ENCODE measurements at places on chromosomes 6 and 20.
A peak's percentile ranks its signal among the peaks of the same experiment; 100 is the strongest.

- no peak for DNase-seq
Observed at GRCh38 chr6:34576286-34576955, 20.3 kb upstream of the SPDEF start.

DNA sequence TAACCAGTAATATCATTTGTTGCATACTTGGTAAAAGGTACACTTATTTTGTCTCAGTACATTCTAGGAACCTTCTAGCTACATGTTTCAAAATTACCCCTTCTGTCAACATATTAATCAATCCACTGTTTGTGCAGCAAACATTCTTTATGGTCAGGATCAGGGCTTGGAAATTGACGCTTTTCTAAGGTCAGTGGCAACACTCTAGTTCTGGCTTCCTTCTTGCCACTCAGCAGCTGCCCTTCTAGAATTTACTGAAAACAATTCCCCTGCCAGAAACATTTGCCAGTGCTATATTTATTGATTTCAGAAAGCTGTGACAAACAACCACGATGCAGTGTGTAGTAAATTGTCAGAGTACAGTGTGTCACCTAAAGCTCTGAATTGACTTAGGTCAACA is 84.7 kb upstream of the FBXL4 start:
- no peak for DNase-seq

DNA sequence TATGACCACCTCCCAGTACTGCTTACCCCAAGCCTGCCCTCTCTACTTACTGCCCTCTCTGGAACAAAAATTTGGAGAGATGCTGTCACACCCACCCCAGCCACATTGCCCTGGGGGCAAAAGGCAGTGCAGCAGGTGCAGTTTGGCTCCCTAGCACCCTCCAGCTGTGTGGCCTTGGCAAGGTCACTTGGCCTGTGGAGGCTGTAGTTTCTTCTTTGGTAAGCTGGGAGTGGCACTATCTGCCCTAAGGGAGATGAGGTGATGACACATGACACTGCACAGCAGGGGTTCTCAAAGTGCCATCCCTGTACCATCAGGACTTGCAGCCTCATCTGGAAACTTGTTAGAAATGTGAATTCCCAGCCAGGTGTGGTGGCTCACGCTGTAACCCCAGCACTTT is 44.8 kb downstream of the TAF8 start:
- no peak for DNase-seq

- no peak for DNase-seq
Observed at GRCh38 chr6:170074907-170075306, 216.0 kb downstream of the DLL1 start.

DNA sequence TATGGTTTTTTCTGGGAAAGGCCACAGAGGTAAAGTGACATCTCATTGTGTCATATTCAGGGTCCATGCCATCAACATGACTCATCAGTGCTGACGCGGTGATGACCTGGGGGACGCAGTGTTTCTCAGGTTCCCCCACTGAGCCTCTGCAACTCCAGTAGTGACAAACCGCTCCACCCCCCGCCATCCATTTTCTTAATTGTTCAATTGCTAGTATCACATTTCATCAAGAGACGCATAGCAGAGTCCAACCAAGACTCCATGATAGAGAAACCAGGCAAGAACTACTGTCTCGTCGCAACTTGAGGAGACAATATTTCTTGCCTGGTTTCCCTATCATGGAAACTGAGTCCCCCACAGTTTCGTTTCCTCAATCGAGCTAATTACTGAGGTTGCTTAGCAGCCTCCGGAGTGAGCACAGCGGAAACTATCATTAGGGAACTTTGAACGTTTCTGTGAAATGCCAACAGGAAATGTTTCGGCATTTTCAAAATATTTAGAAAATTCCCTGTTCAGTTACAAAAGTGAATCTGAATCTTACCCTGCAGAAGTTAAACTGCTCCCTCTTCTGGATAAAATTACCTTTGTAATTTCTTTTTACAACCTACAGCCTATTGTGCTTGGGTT is 12.2 kb upstream of the SERPINB1 start:
- DNase-seq = peak; percentile 65

- DNase-seq = no peak
Observed at GRCh38 chr6:40693768-40694167, 106.6 kb upstream of the LRFN2 start.

DNA sequence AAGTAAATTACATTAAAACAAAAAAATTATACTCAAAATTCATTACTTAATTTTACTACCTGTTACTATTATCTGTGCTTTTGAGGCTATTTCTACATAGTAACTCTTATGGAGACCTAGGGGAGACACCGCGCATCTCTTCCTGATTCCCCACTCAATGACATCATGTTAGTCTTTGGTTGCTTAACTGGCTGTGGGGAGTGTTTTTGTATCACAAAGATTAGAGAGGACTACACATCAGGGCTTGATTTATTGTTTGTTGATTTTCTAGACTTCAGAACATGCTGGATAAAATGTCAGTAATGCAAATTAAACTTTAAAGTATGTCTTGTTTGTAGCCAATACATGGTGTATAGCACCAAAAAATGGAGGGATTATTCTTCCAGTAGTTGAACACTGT is 26.0 kb downstream of the SLC2A10 start:
- no peak for DNase-seq

GRCh38 chr20:57560554-57561355 is at the start of gene PCK1:
Gene PCK1, plus strand, starts transcription at chr20:57561110. Its CDS starts 302 bp downstream, at chr20:57561412.
- DNase-seq = no peak

- DNase-seq = no peak
Observed at GRCh38 chr6:21116736-21117135, 476.8 kb upstream of the SOX4 start.

- no peak for DNase-seq
Observed at GRCh38 chr6:131215219-131215618, 80.0 kb downstream of the AKAP7 start.

DNA sequence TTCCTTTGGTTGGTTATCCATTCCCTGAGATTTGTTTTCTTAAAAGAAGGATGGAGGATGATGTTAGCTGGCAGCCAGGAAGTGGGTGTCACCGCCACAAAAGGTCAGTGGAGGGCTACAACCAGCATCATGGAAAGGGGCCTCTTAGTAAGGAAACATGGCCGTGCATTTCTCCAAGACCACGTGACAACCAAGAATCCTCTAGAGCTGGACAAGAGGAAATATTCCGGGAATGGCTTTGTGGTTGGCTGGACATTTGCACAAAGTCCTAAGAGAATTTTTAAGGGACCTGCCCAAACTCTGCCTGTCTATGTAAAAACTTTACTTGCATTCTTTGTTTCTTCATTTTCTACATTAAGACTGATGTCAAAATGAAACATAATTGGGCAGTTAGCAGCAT is 399.9 kb upstream of the MARCKS start:
- no peak for DNase-seq

- DNase-seq = no peak
Observed at GRCh38 chr20:24079661-24080412, 91.3 kb upstream of the GGTLC1 start.

All from effector memory CD8-positive, alpha-beta T cell (primary cell).